ENCODE measurements at places on chromosomes 7 and 10.

GRCh38 chr10:59448616-59449015 lies 86.3 kb upstream of the FAM13C start:
- no peak overlapping the region for H3K4me3 ChIP-seq
- no peaks in the 10 kb centered on the region for H3K27me3 ChIP-seq
- no peak overlapping the region for H3K27ac ChIP-seq
- no peaks in the 10 kb centered on the region for H3K36me3 ChIP-seq
- no peak for DNase-seq
- H3K4me1 ChIP-seq, result no peaks in the 10 kb centered on the region

DNA sequence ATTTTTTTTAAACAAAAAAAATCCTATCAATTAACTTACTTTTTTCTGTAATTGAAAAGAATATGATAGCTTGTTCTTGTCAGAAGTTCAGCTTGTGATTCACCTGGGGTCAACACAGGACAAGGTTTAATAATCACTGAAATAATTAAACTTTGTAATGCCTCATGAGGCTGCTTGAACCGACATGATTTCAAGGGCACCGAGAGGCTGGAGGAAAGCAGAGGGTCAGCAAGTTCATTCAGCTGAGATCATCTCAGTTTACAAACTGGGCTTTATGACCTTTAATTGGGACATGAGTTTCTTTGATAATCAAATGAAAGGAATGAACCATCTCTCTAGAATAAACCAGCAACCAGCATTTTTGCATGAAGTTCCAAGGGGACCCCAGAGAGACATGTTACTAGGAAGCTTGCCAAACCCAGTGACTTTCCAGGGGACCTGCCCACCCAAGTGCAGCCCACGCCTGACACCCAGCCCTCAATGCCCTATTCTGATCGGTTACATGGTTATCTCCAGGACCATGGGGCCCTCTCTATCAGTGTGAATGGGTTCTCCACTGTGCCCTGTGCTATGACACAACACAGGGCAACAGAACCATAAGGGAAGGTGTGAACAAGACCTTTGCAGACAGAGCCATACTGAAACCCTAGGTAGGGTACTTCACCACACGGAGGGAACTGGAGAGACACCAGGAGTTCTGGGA lies 7.8 kb upstream of the CYP3A4 start:
- H3K4me3 ChIP-seq, result no peak overlapping the region
- H3K4me1 ChIP-seq, result peaks cover 8% of the 10 kb centered on the region
- H3K36me3 ChIP-seq, result no peaks in the 10 kb centered on the region

DNA sequence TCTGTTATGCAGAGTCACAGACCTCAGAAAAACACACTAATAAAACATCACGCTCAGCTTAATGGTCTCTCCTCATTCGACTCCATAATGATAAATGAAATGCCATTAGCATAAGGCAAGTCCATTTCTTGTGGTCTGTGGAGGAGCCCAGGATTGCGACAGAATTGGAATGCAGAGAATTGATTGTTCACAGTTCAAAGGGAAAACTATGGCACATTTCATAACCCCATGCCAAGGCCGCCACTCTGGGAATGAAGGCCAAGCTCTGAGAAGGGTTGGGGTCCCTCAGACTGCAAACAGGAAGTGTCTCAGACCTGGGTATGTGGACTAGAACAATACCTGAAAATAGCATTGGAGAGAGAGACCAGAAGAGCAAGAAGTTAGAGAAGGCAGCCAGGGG lies 398.9 kb downstream of the ADRA2A start:
- H3K36me3 ChIP-seq, result no peaks in the 10 kb centered on the region
- no peak overlapping the region for H3K4me3 ChIP-seq
- no peaks in the 10 kb centered on the region for H3K4me1 ChIP-seq
- no peak for DNase-seq
- H3K27me3 ChIP-seq, result no peaks in the 10 kb centered on the region
- no peak overlapping the region for H3K27ac ChIP-seq

GRCh38 chr10:82440775-82441174 lies 565.8 kb downstream of the NRG3 start:
- no peaks in the 10 kb centered on the region for H3K4me1 ChIP-seq
- no peak for DNase-seq
- H3K27ac ChIP-seq, result no peak overlapping the region
- no peak overlapping the region for H3K4me3 ChIP-seq
- no peaks in the 10 kb centered on the region for H3K27me3 ChIP-seq

- DNase-seq, result peak; percentile 8
- no peak overlapping the region for H3K27ac ChIP-seq
- no peaks in the 10 kb centered on the region for H3K36me3 ChIP-seq
- H3K4me3 ChIP-seq, result no peak overlapping the region
- H3K4me1 ChIP-seq, result no peaks in the 10 kb centered on the region
Observed at GRCh38 chr7:936386-937054, 18.0 kb downstream of the ADAP1 start.

DNA sequence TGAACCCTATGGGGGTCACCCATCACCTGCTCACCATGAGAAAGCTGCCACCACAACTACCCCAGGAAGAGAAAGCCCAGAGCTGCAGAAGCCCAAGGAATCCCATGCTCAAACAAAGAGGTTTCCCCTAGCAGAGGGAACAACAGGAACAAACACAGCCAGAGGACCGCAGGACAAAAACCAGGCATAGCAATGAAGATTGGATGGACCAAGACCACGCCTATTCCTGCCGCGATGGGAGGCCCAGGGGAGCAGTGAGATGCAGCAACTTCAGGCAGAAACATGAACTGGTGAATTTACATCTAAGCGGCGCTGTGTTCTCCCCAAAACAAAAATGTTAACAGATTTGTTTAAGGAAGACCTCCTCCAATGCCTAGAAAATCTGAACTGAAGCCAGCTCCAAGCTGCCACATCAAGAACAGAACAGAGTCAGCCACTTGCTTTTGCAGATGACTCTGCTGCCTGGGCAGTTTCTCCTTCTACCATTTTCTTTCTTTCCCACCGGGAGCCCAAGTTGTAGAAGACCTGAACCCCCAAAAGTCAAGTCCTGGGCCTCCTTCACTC lies 134.2 kb upstream of the NEBL start:
- H3K4me3 ChIP-seq, result no peak overlapping the region
- H3K4me1 ChIP-seq, result no peaks in the 10 kb centered on the region
- no peaks in the 10 kb centered on the region for H3K27me3 ChIP-seq
- DNase-seq, result peak; percentile 6
- no peaks in the 10 kb centered on the region for H3K36me3 ChIP-seq
